ENCODE measurements at places on chromosomes 4 and X.

GRCh38 chrX:53196678-53197077, 28.3 kb downstream of the KDM5C start:
- no peak for DNase-seq

DNA sequence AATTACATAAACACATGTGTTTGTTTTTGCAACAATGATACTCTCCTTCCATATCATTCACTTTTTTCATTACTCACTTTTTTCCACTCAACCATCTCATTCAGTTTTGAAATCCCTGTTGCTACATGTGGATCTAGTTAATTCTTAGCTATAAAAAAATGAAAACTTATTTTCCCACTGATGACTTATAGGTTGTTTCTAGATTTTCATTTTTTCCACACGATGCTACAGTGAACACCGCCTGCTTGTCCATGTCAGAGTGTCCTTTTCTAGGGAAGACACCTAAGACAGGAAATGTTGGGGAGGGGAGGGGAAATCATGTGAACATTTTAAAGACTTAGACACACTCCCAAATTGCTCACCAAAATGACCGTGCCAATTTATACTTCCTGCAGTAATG, 70.2 kb downstream of the SUPT20HL2 start:
- DNase-seq: no peak

GRCh38 chr4:82648356-82648755, 86.6 kb upstream of the TMEM150C start:
- no peak for DNase-seq

DNA sequence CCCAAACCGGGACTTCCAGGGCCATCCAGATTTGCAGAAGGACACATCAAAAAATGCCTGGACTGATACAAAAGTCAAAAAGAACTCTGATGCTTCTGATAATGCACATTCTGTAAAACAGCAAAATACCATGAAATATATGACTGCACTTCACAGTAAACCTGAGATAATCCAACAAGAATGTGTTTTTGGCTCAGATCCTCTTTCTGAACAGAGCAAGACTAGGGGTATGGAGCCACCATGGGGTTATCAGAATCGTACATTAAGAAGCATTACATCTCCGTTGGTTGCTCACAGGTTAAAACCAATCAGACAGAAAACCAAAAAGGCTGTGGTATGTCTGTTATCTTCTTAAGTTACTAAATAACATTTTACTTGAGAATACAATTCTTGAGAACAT, 9.2 kb downstream of the PLK4 start:
- no peak for DNase-seq

- DNase-seq: no peak
Measured at GRCh38 chr4:99361268-99361898, 8.8 kb upstream of the ADH1C start.

DNA sequence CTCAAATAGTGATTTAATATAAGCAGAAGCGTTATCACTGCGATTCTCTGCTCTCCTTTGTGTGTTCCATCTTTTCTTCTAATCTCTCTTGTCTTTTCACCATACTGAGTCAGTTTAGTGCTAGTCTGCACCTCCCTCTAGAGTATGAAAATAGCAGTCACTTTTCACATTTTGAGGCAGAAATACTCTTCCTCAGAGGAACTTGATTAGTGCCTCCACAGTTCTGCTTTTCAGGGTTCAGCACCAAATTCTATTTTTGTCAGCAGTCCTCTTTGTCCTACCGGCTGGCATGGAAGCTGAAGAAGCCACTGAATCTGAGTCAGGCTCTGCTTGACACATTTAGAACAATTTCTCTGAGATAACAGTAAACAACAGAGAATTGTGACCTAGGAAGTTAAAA, 49.7 kb upstream of the ANKRD17 start:
- no peak for DNase-seq

DNA sequence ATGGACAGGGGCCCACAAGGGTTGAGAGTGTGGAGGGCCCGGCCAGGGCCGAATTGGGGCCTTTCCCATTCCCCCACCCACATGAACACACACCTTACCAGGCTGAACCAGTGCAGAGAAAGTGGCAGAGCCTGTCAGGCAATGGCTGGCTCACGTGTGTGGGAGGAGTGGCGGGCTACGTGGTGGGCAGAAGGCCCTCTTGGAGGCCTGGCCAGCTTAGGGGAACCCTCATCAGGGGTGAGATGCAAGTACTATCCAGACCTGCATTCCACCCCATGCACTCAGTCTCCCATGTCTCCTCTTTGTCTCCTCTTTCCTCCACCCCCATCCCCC, 965 bp downstream of the TCEAL4 start:
- DNase-seq: no peak

- no peak for DNase-seq
Measured at GRCh38 chrX:143435916-143436315, 81.4 kb downstream of the SPANXN3 start.

GRCh38 chr4:127781300-127782024, 660 bp upstream of the HSPA4L start:
- no peak for DNase-seq

DNA sequence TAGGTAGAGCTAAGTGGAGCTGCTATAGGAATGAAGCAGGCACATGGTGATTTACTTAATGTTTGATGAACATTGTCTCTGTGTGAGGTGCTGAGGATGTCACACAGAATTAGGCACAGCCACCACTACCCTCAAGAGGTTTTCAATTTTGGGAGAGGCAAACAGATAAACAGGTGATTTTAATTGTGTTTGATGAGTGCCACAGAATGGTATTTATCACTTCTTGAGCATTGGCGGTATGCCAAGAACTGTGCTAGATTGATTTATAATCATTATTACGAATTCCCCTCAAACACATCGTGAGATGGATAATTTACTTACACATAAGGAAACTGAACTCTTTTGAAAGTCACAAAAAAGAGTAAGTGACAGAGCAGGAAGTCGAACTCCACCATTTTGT, 74.8 kb downstream of the FREM3 start:
- no peak for DNase-seq

- peak; percentile 54 for DNase-seq
Measured at GRCh38 chr4:7192252-7193029, at the start of gene SORCS2. SORCS2 (plus strand) TSS chr4:7192538.

DNA sequence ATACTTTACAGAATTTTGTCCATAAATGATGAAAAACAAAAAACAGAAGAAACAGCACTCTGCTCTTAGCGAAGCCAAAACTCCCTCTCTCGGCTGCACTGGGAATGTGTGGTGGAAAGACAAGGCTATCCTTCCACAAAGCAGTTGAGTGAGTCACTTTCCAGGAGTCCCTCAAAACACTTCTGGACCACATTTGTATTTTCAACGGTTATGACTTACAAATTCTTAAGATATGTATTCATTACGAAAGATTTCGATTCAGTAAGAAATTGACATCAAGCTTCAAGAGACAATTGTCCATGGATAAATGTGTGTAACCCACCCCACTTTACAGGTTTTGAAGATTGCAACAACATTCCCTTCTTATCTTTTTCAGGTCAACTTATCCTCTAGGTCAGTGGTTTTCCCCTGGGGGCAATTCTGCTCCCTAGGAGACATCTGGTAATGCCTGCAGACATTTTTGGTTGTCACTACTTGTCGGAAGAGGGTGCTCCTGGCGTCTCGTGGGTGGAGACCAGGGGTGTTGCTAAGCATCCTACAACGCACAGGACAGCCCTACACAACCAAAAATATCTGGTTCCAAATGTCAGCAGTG, 66.7 kb upstream of the MTNR1A start:
- no peak for DNase-seq

DNA sequence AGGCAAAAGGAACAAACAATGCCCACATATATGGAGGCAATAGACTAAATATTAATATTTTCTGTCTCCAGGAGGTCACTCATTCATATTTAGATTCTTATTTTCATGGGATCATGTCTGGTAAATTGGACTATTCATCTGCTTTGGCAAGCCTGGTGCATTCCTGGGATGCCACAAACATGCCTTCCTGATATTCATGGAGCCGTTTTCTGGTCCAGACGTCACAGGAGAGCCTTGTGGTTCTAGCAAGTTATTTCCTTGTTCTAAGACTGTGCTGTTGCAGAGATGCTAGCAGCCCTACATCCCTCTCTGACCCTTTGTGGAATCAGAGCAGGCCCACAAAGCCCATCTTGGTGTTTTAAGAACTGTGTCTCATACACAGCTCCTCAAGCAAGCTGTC, 16.1 kb upstream of the EXOSC9 start:
- no peak for DNase-seq

DNA sequence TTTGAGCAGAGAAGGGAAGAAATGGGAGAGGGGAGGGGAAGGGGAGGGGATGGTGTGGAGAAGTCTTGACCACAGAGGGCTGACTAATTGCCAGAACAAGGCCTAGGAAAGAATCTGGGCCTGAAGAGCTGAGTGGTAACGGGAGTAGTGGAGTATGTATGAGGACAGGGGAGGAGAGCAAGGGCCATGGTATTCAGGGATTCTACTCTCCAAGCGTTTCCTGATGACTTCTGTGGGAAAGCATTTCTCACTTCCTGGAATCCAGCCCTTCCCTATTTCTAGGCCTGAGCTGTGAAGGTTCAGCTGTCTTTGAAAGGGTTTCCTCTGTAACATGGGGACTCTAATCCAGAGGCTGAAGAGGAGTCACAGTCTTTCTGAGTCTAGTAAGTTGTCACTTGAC, 19.7 kb upstream of the SOX3 start:
- DNase-seq: no peak

DNA sequence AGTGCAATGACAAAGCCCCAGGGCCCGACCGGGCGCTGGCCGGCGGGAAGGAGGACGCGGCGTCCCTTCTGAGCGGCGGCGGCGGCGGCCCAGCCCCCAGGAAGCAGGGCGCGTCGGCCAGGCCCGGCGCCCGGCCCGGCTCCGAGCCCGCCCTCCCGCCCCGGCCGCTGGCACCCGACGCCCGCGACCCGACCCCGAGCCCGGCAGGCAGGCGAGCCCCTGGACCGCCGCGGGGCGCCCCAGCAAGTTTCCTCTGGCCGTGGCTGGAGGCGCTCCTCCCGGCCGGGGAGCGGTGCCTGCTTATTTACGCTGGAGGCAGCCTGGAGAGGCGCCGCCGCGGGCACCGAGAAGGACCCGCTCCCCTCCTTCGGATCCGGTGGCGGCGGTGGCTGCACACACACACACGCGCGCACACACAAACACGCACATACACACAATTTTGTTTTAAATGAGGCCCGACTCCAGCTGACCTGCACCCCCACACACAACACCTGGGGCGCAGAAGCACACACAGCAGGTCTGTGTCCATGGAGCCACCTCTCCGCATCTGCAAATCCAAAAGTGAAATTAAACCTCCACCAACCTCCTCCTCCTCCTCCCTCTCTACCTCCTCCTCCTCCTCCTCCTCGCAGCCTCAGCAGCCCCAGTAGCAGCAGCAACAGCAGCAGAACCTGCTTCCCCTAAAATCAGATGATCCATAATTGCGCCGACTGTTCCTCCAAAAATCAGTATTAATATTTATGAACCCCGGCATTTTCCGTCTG, 669 bp downstream of the IRF2 start:
- no peak for DNase-seq

GRCh38 chr4:74260036-74260435, 48.2 kb upstream of the EPGN start:
- DNase-seq: no peak

GRCh38 chr4:150381609-150382008, 200.3 kb upstream of the MAB21L2 start:
- DNase-seq: no peak
